ENCODE measurements at places on chromosomes 12 and 14.

DNA sequence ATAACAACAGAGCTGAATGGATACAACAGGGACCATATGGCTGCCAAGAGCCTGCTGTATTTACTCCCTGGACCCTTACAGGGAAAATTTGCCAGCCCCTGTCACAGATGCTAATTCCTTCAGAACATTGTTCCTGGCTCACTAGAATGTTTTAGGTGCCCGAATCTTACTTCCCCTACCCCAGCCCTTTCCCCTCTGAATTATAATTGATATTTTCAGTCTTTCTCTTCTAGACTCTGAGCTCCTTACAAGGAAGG, 235.3 kb downstream of the KSR2 start:
- DNase-seq, result no peak

DNA sequence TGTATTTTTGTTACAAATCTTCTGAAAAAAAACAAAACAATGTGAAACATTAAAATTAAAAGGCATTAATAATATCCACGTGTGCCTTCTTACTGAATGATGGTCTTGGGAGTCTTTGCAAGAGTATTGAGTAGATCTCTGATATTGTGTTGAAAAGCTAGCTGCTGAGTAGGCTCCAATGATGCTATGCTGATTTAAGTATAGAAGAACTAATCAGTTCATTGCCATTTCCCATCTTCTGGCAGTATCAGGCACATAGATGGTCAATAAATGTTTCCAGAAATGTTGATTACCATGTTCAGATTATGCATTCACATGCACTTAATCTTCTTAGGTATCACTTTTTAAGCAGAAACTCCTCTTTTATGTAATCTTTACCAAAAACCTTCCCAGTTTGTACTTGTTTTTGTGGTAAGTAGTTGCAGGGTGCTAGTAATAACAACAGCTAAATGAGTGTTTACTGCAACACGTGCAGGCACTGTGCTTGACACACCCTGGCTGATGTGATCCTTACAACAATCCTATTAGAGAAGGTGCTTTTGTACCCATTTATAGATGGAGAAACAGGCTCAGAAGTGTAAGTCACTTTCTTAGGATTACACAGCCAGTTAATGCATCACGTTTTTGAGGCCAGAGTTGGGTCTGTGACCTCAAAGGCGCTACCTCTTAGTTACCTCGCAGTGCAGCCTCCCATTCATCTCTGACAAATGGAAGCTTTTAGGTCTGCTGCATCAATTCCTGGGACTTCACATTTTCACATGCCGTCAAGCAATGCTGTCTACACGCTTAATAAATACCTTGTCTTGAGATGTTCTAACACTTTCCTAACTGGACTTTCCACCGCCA, 46.9 kb downstream of the EID3 start:
- DNase-seq, result no peak

- DNase-seq, result no peak
Observed at GRCh38 chr12:3473171-3473570, 17.8 kb upstream of the PRMT8 start.

DNA sequence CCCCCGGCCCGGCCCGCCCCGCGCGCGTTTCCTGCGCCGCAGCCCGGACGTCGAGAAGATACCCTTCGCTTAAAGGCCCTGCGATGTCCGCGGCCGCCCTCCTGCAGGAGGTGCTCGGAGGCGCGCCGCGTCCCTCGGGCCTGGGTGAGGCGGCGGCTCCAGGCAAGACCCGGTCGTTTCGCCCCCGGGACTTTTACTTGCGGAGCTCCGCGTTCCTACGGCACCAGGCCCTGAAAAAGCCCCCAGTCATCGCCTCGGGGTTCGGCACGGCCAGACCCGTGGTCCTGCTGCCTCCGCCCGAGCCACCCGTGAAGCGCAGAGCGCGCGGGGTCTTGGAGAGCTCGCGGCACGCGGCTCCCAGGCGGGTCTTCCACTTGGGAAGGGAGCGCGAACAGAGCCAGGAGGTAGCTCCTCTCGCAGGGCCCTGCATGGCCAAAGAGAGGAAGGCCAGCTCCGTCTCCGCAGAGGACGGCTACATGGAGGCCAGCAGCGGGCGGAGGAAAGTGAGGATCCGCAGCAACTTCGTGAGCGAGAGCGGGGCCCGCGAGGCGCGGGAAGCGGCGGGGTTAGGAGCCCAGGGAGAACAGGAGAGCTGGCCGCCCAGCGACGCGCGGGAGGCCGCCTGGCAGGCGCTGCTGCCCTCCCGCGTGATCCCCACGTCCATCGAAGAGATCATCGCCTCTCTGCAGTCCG, 26.9 kb downstream of the TTC6 start:
- no peak for DNase-seq

DNA sequence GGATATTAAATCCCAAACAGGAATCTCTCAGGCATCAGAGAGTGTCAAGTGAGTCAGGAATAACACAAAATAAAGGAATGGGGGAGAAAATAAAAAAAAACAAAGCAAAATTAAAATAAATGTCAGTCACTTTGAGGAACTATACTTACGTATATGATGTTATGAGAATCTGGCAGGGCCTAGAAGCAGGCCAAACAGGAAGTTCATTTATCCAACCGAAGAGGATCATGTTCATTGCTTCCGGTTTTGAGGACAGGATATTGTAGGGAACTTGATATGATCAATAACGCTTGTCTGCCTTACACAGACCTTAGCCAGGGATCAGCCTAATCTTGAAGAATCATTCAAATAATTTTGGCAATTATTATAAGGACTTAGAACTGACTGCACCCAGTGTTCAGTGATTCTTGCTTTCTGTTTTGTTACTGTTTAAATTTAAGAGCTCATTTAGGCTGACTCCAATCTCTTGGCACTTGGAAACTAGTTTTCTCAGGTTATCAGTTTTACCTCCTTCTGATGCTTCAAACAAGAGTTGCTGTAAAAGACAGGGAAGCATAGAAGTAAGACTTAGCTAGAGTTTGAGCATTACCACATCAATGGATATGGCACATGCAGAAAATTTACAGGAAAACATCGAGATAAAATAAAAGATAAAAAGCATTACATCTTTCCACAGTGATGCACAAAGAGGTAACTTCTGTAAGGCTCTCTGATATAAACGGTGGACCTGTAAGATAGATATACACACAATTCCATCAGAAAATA, 53.4 kb downstream of the ZFC3H1 start:
- no peak for DNase-seq

DNA sequence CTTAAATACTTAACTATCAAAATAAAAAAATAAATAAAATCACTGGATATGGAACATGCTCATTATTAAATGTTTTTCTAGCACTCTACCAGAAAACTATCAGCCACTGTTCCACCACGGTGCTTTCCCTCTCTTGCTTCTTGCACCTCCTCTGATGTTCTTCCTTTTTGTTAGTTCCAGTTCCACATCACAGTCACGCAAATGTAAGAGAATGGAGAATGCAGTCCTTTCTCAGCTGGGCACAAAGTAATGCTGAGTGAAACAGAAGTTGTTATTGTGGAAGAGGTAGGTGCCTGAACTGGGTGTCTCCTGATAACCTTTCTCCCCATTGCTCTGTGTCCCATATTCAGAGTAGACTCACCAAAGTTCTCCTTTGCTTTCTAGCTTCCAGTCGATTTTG, 1116.9 kb upstream of the TMEM132C start:
- no peak for DNase-seq

GRCh38 chr12:46437469-46437868, 64.9 kb upstream of the SLC38A2 start:
- DNase-seq, result no peak

GRCh38 chr12:4285070-4285469, 11.5 kb downstream of the CCND2 start:
- DNase-seq, result no peak

- DNase-seq, result no peak
Observed at GRCh38 chr14:63240221-63240620, 36.0 kb downstream of the RHOJ start.

DNA sequence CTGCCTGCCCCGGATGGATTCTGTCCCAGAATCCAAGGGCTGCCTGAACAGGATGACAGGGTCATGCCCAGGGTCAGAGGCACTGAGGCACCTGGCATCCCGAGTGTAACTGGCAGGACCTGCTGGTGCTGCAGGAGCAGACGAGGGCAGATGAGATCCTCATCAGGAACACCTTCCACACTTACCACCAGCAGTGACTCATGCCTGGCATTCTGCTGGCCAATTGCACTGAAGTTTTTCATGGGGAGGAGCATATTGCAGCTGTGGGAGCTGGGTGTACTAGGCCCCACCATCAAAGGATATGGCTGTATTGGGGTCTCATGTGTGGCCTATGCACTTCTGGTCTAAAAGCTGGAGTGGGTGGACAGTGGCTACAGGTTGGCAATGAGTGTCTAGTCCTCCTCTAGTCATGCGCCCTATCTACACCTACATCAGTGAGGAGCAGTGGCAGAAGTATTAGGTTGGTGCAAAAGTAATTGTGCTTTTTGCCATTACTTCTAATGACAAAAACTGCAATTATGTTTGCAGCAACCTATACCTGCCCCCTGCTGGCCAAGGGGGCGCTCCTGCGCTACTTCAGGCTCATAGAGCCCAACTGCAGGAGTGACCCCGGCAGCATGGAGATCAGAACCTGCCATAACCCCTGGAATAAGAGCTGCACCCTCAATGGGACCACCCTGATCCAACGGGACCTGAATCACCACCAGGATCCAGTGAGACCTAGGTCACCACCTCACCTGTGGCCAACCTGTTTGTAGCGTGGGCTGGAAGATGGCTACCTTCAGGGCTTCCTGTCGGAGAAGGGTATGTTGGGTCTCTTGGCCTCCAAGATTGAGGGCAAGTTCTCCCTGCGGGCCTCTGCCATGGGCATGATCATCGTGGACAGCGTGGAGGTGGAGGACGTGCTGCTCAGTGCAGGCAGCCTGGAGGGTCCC, 8.0 kb upstream of the C12orf42 start:
- peak; percentile 42 for DNase-seq

GRCh38 chr14:86296173-86296572, 766.2 kb downstream of the FLRT2 start:
- DNase-seq, result no peak

DNA sequence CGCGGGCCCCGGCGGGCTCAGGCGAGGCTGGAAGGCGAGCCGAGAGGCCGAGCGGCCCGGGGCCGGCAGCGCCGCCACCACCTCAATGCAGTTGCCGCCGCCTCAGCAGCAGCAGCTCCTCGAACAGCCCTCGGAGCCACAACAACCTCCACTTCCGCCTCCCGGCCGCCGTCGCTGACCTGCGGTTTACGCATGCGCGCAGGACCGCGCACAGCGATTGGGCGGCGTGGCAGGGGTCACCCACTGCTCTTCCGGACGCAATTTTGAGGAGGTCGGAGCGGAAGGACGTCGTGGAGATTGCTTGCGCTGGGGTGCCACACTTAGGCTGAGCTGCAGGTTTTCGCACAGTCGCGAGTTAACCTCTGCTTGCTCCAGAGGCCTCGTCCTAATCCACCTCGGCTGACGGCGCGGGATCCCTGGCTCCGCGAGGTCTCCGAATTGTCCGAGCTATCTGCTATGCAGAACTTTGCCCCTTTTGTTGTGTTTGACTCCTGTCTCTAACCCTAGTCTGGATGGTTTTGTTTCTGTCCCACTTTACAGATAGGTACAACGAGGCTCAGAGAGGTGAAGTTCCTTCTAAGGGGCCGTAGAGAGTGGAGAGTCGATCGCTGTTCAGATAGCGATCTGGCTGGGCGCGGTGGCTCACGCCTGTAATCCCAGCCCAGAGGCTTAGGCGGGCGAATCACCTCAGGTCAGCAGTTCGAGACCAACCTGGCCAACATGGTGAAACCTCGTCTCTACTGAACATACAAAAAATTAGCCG, at the start of the genes ACAD10 and BRAP:
ACAD10 (plus strand) TSS at position 243 of the 763 bp plus-strand sequence. CDS start 6,657 bp downstream, outside the sequence.
BRAP (minus strand) TSS at position 146 of the 763 bp plus-strand sequence. CDS start 164 bp downstream, outside the sequence.
- peak; percentile 97 for DNase-seq

- DNase-seq, result no peak
Observed at GRCh38 chr14:28141662-28142061, 624.9 kb upstream of the FOXG1 start.

DNA sequence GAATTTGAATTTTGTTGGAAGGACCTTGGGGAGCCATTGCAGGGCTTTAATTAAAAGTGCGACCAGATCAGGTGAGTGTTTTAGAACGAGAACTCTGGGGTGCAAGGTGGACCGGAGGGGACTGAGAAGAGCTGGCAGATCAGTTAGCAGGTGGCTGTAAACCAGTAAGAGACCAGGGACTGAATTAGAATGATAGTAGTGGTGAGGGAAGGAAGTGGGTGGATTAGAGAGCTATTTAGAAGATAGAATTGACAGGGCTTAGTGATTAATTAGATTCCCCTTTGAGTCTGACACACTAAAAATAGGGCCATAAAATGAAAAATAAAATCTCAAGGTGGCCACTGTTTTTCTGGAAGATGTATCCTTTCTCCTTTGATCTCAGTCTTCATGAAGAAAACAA, 44.8 kb downstream of the PLXNC1 start:
- DNase-seq, result no peak
